Effector CD4-positive, alpha-beta T cell (primary cell): ENCODE measurements at places on chromosomes 7 and 10.

DNA sequence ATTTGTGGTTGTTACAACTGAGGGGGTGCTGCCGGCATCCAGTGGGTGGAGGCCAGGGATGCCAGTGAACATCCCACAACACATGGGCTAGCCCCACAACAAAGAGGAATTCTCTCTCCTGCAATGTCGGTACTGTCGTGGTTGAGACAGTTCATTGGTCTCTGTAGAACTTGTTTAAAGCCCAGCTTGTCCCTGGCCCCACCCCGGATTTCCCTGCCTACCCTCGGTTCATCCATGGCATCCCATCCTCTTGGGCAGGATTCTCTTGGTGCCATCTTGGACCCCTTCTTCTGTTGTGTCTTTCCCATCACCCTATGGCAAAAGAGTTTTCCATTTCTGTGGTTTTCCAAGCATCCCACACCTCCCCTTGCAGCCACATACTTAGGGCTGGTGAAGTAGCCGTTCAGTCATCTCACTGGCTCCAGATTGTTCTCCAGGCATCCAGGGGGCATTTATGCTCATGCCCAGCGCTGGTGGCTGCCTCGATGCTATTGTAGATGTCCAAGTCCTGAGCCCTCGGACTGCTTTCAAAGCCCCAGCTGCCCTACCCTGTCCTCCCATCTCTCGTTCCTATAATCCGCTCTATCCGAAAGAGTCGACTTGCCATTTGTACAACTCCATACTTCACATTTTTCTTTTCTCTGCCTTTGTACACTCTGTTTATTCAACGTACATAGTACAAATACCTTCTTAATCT is 39.2 kb downstream of the MGMT start:
- no peak for DNase-seq

DNA sequence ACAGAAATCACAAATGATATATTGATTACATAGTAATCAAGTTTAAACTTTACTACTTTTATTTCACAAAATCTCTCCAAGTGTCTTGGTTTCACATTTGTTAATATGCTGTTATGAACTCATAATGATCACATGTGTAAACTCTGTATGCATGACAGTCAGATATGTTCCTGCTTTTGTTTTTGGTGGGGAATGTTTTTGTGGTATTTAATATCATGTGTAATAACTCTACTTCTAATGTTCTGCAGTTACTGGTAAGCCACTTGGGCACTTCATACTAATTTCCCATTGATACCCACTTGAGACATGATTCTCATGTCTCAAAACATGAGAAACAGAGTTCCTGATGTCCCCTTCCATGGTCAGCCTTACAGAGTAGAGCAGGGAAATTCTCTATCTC is 109.1 kb upstream of the INHBA start:
- no peak for DNase-seq

GRCh38 chr7:28017372-28017771 is 163.2 kb downstream of the JAZF1 start:
- DNase-seq, result no peak

DNA sequence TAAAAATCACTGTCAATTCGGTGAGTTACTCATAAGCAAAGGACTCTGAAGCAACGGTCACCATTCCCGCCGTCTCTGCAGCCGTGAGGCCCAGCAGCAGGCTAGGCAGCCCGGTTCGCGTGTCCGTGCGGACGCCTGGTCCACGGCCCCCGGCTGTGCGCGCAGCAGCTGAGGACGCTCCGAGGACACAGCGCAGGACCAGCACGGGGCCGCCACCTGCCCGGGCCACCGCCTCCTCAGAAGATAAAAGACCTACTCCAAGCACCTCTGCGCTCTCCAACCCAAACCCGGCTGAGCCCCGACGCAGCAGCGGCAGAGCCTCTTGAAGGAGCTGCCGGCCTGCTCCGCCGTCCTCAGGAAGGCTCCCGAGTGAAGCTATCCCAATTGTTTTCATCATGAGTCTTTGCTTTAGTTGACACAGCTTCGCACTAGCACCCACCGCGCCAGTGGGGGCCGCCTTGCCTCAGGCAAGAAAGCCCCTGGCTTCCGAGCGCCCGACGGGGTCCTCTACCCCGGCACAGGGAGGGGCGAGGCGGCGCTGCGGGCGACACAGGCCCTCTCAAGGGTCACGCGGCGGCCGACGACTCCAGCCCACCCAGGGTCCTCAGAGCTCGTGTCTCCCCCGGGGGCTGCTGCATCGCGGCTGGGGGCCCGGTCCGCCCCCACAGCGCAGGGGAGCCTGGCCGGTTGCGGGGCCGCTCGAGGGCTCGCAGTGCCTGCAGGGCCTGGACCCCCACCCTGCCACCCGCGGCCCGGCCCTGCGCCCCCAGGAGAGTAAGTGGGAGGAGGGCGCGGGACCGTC is 16.9 kb upstream of the GPR146 start:
- DNase-seq, result no peak

DNA sequence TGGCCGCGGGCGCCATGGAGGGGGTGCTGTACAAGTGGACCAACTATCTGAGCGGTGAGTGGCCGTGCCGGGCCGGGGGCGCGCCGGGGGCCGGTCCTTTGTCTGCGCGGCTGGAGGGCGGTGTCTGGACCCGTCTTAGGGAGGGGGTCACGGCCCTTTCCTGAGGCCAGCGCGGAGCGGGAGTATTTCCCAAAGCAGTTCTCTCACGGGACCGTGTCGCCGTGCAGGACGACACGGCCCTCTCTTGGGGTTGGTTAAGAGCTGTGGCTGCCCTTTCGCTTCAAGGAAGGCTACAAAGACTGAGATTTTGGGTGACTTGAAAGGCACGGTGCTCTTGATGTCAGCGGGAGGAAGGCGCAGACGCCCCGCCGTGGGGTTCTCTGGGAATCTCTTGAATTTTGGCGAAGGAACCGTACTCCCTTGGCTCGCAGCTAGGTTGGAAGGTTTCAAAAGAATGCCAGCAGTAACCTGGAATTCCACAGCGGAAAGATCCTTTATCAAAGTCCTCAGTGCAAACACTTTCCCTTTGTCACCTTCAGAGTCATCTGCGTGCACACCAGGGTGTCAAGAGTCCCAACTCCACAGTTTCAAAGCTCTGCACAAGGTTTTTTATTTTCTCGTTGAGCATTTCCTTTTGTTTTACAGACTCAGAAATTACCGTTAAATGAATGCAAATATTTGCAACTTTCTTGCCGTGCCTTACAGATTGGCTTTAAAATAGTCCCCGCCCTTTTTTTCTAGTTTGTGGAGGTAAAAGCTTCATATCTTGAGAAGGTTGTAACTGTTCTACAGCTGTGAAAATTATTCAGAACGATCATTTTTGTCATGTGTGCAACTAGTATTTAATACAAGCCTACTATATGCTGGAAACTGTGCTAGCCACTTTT is 780 bp downstream of the PLEKHA8 start:
- no peak for DNase-seq

DNA sequence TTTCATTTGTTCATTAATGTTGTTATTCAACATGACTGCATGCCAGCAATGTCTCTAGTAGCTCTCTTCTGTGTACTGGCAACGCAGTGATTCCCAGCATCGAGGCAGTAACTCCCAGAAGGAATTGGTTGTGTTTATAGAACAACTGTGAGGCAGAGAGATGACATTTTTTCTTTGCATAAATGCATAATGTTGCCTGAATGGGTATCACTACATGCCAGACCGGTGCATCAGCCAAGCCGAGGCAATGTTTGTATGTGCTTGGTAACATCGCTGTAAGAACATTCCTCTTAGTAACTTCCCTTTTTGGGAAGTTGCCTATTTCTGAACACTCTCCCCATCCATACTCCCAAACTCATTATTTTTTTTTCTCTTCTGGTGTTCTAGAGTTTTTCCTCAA is 182.9 kb downstream of the HTR7 start:
- no peak for DNase-seq
